H7 (cell line): ENCODE measurements at places on chromosomes 16 and 17.

GRCh38 chr17:43660816-43661493, 767 bp downstream of the MEOX1 start:
- no peak for DNase-seq

GRCh38 chr16:86725401-86725800, 147.1 kb downstream of the FOXL1 start:
- no peak for DNase-seq

DNA sequence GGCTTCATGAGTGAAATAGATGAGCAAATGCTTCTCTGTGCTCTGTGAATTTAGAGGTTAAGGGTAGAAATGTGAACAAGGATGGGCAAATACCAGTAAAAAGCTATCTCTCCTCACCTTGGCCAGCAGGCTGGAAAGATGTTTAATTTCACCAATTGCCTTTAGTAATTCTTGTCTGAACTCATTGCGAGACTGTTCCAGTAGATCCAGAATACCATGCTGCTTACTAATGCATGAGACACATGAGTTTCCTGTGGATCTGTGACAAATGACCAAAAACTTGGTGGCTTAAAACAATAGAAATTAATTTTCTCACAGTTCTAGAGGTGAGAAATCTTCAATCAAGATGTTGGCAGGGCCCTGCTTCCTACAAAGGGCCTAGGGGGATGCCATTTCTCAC, 9.3 kb upstream of the ZNF624 start:
- no peak for DNase-seq

GRCh38 chr16:29811170-29811895, 660 bp upstream of the PRRT2 start:
- peak; percentile 96 for DNase-seq

- no peak for DNase-seq
Measured at GRCh38 chr17:72890711-72891110, 201.8 kb downstream of the SLC39A11 start.
